Ammon's horn (tissue), 1 donor: ENCODE measurements at places on chromosomes 2 and 18.

GRCh38 chr2:241733391-241734207 is 831 bp upstream of the D2HGDH start:
- no peak for DNase-seq

- DNase-seq: peak; percentile 68
Measured at GRCh38 chr2:39737661-39738060, 41.4 kb downstream of the THUMPD2 start.

DNA sequence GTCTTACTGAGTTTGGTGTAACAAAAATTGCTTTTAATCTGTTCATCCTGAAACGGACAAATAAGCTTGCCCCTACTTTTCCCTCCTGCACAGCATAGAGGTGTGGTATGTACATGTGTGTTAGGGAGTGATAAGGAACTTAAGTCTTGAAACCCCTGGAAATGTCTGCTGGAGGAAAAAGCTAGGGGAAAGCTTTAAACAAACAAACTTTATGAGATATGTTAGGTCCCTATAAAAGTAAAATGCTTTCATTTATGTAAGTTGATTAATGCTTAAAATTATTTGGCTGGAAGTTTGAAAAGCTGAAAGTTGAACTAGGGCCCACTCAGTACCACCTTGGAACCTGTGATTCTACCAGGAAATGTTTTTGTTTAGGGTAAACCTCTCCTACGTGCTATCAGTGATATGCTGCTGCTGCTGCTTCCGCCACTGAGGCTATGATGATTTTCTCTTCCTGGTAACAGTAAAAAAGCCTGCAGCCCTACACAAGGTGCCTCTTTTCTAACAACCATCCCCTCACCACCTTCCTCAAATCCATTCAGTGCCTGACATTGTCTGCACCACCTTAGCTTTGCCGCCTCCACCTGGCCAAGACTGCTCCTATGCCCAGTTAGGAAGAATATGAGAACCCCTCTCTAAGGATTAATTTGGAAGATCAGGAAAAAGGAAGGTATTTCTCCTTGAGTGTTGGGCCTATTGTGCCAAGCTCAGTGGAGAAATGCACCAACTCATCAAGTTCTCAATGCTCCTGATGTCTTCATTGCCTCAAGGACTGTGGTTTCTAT is 2.5 kb upstream of the YES1 start:
- DNase-seq: no peak

DNA sequence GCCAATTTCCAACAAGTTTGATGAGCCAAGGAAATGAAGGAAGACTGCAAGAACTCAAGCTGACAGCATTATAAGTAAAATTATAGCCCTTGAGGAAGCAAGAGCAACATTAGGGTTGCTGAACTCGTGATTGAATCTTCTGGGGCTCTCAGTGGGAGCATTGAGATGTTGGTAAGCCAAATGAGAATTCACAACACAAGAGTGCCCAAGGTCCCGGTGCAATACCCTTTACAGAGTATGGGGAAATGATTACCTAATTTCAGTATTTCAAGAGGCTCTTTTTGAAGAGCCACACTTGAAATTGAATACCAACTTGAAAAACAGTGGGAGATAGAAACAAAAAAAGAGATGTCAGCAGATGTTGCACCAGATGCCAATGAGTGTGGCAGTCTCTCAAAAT is 554.5 kb downstream of the STK39 start:
- no peak for DNase-seq

- DNase-seq: no peak
Measured at GRCh38 chr2:42567806-42568400, 529 bp upstream of the MTA3 start.

GRCh38 chr2:191291471-191291870 is 46.3 kb downstream of the MYO1B start:
- no peak for DNase-seq

DNA sequence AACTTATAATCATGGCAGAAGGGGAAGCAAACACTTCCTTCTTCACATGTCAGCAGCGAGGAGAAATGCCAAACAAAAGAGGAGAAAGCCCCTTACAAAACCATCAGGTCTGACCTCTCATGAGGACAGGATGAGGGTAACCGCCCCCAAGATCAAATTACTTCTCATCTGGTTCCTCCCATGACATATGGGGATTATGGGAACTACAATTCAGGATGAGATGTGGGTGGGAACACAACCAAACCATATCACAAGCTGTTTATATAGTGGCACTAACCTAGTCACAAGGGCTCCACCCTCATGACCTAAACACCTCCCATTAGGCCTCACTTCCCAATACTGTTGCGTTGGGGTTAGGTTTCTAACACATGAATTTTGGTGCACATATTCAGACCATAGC is 110.0 kb downstream of the OSBPL6 start:
- no peak for DNase-seq

GRCh38 chr18:36532394-36532793 is 234.9 kb downstream of the FHOD3 start:
- no peak for DNase-seq

DNA sequence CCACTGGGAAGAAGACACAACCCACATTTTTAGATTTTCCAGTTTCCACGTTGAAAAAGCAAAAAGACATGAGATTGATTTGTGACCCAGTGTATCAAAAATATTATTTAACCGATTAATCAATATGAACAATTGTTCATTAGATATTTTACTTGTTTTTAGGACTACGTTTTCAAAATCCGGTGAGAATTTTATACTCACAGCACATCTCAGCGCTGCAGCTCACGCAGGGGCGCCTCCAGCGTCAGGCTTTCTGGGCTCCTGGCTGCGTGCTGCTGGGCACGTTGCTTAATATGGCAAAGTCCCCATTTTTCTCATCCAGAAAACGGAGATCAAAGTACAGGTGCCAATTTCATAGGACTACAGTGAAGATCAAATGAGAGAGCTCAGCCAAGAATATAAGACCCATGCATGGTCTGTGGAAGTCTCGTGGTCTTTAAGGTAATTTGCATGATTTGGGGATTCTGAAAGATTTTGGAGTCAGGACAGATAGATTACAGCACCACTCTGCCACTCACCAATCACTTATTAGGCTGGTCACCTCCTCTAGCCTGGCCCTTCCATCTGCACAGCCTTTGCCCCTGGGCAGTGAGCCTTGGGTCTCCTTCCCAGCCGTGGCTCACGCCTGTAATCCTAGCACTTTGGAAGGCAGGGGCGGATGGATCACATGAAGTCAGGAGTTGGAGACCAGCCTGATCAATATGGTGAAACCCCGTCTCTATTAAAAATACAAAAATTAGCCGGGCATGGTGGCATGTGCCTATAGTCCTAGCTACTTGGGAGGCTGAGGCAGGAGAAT is 36.2 kb downstream of the PTPN18 start:
- DNase-seq: peak; percentile 56
